ENCODE measurements at places on chromosomes 12 and 14.

DNA sequence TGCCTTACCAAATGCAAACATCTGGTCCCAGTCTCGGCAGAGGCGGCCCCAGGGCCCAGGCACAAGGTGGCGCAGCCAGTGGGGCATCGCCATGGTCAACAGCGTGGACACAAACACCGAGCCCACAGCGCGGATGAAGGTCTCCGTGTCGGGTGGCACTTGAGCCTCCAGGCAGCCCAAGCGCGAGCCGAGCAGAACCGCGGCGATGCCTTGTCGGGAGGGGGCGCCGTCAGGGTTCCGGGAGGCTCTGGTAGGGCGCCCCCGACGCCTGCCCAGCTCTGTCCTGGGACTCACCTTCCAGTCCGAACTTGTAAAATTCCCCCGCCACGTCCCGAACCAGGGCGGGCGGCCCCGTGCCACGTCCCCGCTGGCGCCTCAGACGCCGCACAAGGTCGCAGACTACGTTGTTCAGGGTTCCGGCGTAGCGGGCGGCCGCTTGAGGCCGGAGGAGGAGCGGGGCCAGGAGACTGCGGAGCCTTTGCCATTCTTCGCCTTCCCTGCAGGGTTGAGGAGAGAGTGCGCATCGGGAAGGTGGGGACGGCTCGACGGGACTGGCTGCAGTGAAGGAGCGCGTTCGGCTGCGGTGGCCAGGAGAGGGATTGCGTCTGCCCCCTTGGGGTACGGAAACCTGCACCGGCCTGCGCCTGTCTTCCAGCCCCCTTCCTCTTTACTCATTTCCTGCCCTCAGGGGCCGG is 1.7 kb downstream of the CYP27B1 start:
- no peak for DNase-seq

GRCh38 chr12:124809878-124810277 is 53.8 kb downstream of the SCARB1 start:
- no peak for DNase-seq

DNA sequence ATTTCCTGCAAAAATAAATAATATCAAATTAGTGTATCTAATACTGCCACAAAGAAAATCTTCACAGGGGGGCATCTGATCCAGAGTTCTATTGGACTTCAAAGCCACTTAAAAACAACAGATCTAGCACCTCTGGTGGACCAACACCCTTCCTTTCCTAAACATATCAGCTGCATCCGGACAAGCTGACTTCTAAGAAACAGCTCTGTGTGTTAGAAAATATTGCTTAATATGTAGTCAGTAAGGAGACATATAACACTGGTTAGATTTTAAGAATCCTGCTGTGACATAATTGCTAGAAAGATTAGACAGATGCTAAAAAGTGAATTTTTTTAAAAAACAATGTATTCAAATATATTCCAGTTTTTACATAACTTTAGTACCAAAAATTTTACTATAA is 61.1 kb upstream of the PTPRB start:
- DNase-seq: no peak

GRCh38 chr12:14418451-14418890 is 53.0 kb downstream of the ATF7IP start:
- DNase-seq: no peak

DNA sequence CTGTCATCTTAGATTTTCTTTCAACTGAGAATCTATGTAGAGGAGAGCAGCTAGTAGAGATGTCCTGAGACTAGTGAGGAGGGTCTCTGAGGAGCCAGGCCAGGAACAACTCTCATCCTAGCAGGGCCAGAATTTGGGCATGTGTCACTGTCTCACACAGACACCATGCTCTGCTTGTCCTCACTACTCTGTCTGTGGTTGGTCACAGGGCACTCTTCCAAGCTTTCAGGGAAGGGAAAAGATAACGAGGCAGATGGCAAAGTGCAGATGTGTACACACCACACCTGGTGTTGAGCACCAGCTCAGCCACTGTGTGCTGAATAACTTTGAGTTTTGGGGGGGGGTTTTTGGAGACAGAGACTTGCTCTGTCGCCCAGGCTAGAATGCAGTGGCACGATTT is 2.5 kb downstream of the SSPN start:
- DNase-seq: no peak

DNA sequence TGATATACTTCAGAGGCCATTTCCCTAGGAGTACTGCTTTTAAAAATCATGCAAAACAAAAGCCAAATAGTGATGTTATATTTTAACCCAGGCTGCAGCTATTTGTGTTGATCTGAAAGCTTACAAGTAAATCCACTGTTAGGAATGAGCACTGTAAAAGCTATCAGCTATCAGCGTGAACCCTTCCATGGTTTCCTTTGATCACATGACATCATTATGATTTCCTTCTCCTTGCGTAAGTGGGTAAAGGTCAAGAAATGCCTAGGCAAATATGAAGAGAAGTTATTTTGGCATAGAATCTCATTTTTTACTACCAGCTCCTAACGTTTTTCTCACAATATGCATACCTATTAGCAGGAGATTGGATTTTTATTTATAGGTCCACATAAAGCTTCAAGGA is 48.6 kb upstream of the CATSPERB start:
- DNase-seq: no peak

- DNase-seq: no peak
Measured at GRCh38 chr14:29077916-29078315, 311.3 kb downstream of the FOXG1 start.

DNA sequence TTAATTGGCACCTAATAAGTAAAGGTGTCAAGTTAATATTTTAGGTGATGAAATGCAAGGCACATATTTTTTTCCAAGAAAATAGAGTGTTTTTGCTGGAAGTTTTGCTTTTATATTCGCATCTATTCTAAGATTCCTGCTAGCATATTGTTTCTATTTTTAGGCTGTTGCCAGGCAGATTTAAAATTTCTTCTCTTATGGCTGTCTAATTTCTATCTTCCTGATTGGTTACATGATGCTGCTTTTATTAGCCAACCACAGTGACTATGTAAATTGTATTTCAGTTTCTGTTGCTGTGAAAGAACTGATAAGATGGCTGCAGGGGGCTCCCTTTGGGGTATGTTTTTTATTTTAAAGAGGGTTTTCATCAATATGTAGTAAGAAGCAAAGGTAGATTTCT is 42.7 kb downstream of the ATF7IP start:
- no peak for DNase-seq

DNA sequence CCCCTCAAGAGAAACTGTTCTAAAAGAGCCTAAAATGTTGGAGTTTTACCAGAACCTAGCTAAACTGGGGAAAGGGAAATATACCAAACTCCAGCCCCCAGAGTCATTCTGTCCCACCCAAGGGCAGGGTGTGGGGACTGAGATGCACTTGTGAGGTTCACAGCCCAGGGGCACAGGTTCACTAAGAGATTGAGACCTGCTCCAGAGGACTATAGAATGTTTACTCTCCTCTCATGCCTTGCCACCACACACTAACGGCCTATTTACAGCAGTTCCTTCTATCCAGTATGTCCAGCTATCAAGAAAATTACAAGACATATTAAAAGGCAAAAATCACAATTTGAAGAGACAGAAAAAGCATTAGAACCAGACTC is 60.6 kb upstream of the PARP11 start:
- no peak for DNase-seq

DNA sequence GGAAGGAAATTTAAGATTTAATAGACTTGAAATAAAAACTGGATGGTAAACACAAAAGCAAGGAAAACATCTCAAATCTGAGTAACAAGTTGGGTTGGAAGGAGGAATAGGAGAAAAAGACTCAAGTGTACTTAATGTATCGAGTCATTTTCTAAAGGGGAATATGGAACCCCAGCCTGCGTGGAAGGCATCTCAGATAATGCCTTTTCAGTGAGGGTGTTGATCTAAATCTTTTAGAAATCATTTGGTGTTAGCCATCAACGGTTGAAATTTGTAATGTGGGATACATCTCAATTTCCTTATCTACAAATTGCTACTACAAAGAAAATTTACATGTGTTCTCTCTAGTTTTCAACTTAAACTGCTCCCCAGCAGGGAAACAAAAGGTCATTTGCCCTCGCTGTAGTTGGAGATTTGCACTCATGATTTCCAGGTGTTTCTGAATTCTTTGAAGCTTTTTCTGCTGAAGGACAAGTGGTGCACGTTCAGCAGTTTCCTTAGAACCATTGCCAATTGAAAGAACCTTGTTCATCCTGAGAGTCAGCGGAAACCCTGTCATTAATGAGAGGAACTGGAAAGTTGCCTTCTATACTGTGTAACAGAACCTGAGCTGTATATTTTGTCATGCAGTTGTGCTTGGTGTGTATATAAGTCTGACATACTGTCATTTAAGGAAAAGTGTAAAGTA is 2.2 kb downstream of the PCBP2 start:
- DNase-seq: no peak

GRCh38 chr14:85359505-85359904 is 170.4 kb upstream of the FLRT2 start:
- no peak for DNase-seq

DNA sequence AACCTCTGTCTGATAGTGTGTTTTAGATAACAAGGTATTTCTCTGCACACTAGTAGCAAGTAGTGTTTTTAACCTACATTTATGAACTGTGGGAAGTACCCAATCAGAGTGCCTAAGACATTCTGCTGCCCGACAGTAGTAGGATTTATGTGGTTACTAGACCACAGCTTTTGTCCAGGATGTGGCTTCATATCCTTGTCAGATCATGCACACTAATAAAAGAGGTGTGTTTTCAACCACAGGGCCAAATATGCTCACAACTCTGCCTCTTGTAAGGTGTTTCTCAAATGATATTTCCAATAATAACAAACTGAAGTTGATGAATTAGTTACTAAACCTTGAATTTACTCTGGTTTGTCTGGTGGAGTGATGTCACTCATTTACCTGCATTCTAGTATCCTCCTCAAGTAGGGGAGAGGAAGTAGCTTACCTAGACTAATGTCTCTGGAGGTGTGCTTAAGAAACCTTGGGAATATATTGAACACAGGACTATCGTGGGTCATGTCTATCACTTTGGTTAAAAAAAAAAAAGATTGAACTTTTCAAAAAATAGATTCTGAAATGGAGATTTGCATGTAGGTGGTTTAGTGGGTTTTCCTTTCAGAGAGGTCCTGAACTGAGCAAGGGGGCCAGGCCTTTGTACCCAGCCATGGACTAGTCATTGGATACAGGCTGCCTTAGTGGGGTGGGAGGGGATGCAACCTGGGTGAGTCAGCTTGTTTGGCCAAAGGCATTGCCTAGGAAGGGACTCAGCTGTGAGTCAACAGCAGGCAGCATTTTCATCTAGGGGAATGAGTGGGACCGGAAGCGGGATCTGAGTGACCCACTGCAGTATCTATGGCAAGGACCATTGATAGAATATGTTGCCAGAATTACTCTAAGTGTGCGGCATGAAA is 14.1 kb downstream of the FBXW8 start:
- DNase-seq: no peak

- DNase-seq: no peak
Measured at GRCh38 chr14:85222341-85222740, 307.6 kb upstream of the FLRT2 start.

All from ovary (tissue), 10 donors.